Progenitor cell of endocrine pancreas (in vitro differentiated cells): ENCODE measurements at places on chromosomes 2 and 18. TPM values are rescaled to one million over a fixed set of nuclear protein-coding genes. Genes with fewer than 3 reads are reported as not detected.
A peak's percentile ranks its signal among the peaks of the same experiment; 100 is the strongest.

LINC00305 gene
- 0.71 and 1.6 TPM in 2 replicates for total RNA-seq

RGPD4 gene
- 0.11 TPM in 1 of 2 replicates, not detected in the other for total RNA-seq

UGT1A8 gene
- not detected in 2 replicates for total RNA-seq

GRCh38 chr18:46821856-46822711 is 65.2 kb upstream of the ST8SIA5 start:
- no peak overlapping the region for H3K27ac ChIP-seq
- no peak for DNase-seq
- no peaks in the 10 kb centered on the region for H3K27me3 ChIP-seq
- H3K4me3 ChIP-seq = no peak overlapping the region
- H3K4me1 ChIP-seq = no peaks in the 10 kb centered on the region

DNA sequence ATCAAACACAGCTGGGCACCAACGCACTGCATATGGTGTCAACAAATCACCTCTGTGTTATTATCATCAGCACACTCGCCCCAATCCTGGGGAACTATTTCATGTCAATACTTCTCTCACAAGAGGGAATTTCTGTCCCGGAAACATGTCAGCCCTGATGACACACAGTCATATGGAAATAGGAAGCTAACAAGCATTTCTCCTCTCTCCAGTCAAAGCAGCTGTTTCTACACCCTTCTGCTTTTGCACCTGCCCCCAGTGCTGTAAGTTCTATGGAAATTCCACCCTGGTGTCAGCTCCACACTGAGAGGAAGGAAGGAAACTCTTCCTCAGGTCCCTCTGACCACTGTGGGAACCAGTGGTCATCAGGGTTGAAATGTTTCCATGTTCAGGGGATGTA is 447.6 kb upstream of the ID2 start:
- H3K4me3 ChIP-seq = no peak overlapping the region
- peak overlapping the region; percentile 42 for H3K27ac ChIP-seq
- no peaks in the 10 kb centered on the region for H3K36me3 ChIP-seq
- peaks cover 18% of the 10 kb centered on the region for H3K4me1 ChIP-seq
- DNase-seq = no peak

DNA sequence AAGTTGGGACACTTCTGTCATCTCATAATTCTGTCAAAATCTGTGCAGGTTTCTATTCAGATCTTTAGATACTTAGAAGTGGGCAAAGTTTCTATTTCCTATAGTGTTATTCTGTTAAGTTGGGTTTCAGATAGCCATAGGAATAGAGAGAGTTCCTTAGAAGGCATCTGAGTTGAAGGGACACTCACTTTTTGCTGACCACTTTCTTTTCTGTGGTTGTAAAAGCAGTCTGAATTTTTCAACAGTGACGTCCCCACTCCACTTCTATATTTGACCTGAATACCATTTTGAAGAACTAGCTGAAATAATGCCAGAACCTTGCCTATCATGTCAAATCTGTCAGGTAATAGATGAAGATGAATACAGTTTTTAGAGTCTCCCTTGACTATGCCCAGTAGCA is 267.3 kb downstream of the SPAG16 start:
- no peak overlapping the region for H3K4me3 ChIP-seq
- DNase-seq = no peak
- no peaks in the 10 kb centered on the region for H3K36me3 ChIP-seq
- no peaks in the 10 kb centered on the region for H3K27me3 ChIP-seq

DNA sequence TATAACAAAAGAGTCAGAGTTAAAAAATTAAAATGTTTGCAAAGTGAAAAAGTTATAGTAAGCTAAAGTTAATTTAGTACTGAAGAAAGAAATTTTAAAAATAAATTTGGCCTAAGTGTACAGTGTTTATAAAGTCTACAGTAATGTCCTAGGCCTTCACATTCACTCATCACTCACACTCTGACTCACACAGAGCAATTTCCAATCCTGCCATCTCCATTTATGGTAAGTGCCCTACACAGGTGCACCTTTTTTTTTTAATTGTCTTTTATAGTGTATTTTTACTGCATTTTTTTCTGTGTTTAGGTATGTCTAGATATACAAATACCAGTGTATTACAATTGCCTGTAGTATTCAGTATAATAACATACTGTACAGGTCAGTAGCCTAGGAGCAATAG is 562.9 kb downstream of the PIK3C3 start:
- H3K36me3 ChIP-seq = peaks cover 8% of the 10 kb centered on the region
- no peak overlapping the region for H3K27ac ChIP-seq
- no peaks in the 10 kb centered on the region for H3K27me3 ChIP-seq
- no peak overlapping the region for H3K4me3 ChIP-seq

DNA sequence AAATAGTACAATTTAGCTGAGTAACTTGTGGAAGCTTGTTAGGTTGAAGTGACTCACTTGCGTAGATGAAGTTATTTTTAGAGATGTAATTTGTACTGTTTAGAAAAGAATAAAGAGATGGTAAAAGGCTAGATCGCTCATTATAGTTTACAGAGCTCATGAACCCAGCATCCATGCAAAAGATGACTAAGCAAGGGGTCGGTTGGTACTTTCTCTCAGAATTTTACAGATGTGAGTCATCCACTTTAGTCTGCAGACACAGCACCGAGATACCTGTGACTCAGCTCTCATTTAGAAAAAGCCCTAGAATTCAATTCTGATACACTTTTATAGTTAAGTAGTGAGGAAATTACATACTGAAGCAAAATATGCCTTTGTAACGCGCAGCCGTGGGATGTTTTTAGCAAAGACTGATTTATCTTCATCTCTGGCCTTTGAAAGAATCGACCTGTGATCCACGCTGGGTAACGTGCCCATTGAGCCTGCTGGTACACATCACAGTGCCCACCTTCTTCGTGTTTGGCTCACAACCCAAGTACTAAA is 116.5 kb upstream of the FOSL2 start:
- H3K27ac ChIP-seq = peak overlapping the region; percentile 16
- no peak for DNase-seq
- peaks cover 26% of the 10 kb centered on the region for H3K4me1 ChIP-seq
- H3K4me3 ChIP-seq = no peak overlapping the region
- H3K27me3 ChIP-seq = peaks cover 3% of the 10 kb centered on the region

DNA sequence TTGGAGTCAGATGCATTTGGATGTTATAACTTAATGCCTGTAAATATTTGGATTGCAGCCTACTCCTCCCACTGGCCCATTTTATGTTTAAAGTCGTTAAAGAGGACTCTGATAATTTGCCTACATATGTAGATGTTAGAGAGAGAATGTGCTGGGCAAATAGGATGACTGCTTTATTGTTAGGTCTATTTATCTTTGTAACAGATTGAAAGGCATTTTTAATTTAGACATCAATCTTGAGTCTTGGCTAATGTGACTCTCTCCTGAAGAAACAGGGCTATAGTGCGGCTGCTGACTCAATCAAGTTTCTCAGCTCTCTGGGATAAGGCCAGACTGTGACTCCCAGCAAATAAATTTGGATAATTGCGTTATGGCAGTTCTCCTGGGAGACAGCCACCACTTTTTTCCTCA is 1101.4 kb downstream of the CBLN2 start:
- no peak for DNase-seq
- no peak overlapping the region for H3K27ac ChIP-seq
- H3K4me1 ChIP-seq = peaks cover 10% of the 10 kb centered on the region
- H3K4me3 ChIP-seq = no peak overlapping the region
- H3K27me3 ChIP-seq = peaks cover 16% of the 10 kb centered on the region

GRCh38 chr2:232076272-232076671 is 114.8 kb downstream of the DIS3L2 start:
- DNase-seq = no peak
- no peak overlapping the region for H3K27ac ChIP-seq
- H3K27me3 ChIP-seq = peaks cover 3% of the 10 kb centered on the region
- H3K36me3 ChIP-seq = no peaks in the 10 kb centered on the region

DNA sequence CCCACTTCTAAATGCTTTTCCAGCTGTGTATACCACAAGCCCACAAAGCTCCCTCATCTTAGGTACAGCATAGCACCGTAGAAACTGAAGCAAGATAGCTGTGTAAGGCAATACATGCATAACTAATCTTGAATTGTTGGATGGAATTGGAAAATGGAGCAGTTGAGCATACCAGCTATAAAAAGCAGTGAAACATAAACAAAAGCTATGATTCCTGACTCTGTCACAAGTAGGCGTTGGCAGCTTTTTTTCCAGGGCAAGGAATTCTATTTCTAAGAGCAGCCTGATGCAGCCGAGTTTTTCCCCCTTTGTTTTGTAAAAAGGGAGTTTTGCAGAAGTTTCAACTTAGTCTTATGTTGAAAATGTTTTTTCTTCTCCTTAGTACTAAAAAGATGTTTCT is 32.4 kb downstream of the MOGAT1 start:
- H3K4me1 ChIP-seq = no peaks in the 10 kb centered on the region
- H3K36me3 ChIP-seq = no peaks in the 10 kb centered on the region
- no peak overlapping the region for H3K4me3 ChIP-seq
- DNase-seq = no peak

DNA sequence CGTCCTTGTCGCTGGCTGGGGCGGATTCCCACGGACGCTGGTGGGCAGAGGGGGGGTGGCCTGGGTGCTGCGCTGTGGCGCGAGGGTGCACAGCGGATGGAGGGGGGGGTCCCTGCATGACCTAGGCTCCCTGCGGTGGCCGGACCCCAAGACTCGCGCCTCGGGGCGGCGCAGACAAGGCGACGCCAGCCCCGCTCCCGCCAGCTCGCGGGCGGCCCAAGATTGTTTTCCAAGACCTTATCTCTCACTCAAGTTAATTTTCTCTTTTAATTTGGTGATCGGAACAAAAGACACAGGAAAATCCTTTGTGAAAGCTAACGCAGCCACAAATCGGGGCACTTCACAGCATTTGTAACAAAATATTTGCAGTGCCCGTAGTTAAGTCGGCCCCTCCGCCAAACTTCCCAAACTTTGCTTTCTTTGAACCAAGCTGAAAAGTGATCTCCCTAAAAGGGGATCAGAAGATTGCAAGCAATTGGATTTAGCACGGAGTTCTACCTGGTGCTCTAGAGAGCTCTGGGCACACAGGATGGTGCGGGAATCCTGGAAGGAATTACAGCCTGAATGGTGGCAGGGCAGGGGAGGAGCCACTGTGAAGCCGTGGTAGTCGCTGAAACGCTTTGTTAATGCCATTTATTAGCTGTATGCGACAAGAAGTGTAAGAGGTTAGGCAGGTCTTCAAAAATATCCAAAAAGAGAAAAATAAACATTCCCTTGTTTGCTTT is 4.8 kb upstream of the ID2 start:
- peaks cover 28% of the 10 kb centered on the region for H3K4me1 ChIP-seq
- no peaks in the 10 kb centered on the region for H3K27me3 ChIP-seq
- H3K4me3 ChIP-seq = peak overlapping the region; percentile 77
- peaks cover 11% of the 10 kb centered on the region for H3K36me3 ChIP-seq
- no peak for DNase-seq
- H3K27ac ChIP-seq = peak overlapping the region; percentile 99

DNA sequence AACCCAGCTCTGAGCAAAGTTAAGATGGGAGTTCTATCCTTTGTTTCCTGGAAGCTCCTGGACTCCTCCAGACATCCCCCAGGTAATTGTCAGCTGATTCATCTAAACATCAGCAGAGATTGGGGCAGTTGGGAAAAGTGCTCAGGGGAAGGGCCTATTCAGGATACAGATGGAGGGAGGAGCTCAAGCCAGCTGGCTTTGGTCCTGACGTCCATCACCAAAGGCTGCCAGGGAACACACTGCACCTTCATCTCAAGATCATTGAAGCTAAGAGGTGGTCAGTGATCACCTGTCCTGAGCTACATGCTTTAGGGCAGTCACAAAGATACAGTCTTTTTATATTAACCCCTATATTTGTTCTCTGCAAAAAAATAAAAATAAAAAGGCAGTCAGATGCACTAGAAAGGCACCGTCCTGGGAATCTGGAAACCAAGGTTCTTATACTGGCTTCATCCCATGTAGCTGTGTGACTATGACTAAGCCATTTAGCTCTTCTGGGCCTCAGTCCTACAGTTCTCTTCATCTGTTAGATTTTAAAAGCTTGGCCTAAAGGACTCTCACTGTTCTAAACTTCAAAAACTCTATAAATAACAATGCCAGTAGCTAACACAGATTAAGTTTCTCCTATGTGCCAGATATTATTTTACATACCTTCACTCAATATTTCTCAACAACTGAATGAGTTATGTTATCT is 446.5 kb downstream of the BCL11A start:
- H3K4me1 ChIP-seq = peaks cover 4% of the 10 kb centered on the region
- H3K36me3 ChIP-seq = no peaks in the 10 kb centered on the region
- no peak overlapping the region for H3K27ac ChIP-seq

- H3K4me3 ChIP-seq = no peak overlapping the region
- peaks cover 2% of the 10 kb centered on the region for H3K4me1 ChIP-seq
- no peak overlapping the region for H3K27ac ChIP-seq
- DNase-seq = no peak
- no peaks in the 10 kb centered on the region for H3K27me3 ChIP-seq
- H3K36me3 ChIP-seq = no peaks in the 10 kb centered on the region
These were observed 82.4 kb downstream of the NCKAP5 start for GRCh38 chr2:133485868-133486267.

- peaks cover 13% of the 10 kb centered on the region for H3K4me1 ChIP-seq
- DNase-seq = no peak
- H3K4me3 ChIP-seq = no peak overlapping the region
- H3K27me3 ChIP-seq = no peaks in the 10 kb centered on the region
- peaks cover 9% of the 10 kb centered on the region for H3K36me3 ChIP-seq
These were observed 119.1 kb downstream of the BMPR2 start for GRCh38 chr2:202495230-202495604.

GRCh38 chr2:152280780-152281179 is 54.2 kb upstream of the FMNL2 start:
- H3K4me3 ChIP-seq = no peak overlapping the region
- H3K36me3 ChIP-seq = peaks cover 1% of the 10 kb centered on the region
- H3K4me1 ChIP-seq = peaks cover 8% of the 10 kb centered on the region
- no peak for DNase-seq
- no peak overlapping the region for H3K27ac ChIP-seq
- no peaks in the 10 kb centered on the region for H3K27me3 ChIP-seq

DNA sequence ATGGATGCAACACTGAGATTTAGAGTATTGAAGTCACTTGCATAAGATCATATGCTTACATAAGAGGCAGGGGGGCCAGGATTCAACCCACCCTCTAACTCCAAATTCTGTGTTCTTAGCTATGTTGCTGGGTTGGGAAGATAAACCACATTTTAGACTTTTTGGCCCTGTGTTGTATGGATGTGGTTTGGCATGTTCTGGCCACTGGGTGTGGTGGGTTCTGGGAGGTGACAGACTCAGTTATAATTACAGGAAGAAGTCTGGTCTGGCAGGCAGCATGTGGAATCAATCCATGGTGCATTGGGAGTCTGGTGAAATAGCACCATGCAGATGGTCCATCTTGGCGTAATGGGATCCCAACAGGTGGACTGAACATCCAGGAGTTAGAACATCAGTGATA is 138.9 kb downstream of the LTBP1 start:
- H3K4me3 ChIP-seq = no peak overlapping the region
- H3K36me3 ChIP-seq = peaks cover 2% of the 10 kb centered on the region
- DNase-seq = no peak
- H3K27me3 ChIP-seq = no peaks in the 10 kb centered on the region
- H3K27ac ChIP-seq = peak overlapping the region; percentile 76

DNA sequence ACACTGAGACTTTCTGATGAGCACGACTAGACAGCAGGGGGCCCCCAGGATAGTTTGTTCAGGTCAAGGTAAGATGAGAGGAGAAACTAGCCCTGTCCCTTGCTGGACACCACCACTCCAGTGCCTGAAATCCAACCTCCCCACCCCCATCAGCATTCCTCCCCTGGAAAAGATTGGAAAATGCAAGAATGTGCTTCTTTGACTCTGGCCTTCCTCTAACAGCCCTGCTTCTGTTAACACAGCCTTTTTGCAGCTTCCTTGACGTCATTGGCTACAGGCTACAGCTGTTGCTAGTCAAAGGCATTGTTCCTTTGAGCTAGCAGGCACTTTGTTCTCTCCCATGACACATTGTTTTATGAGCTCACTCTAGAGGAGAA is 20.1 kb upstream of the LTBP1 start:
- no peaks in the 10 kb centered on the region for H3K27me3 ChIP-seq
- H3K36me3 ChIP-seq = no peaks in the 10 kb centered on the region
- no peak overlapping the region for H3K4me3 ChIP-seq
- no peak overlapping the region for H3K27ac ChIP-seq
- peaks cover 3% of the 10 kb centered on the region for H3K4me1 ChIP-seq
- DNase-seq = no peak
